KG1 (cell line): ENCODE measurements at places on chromosomes 7 and 10.

DNA sequence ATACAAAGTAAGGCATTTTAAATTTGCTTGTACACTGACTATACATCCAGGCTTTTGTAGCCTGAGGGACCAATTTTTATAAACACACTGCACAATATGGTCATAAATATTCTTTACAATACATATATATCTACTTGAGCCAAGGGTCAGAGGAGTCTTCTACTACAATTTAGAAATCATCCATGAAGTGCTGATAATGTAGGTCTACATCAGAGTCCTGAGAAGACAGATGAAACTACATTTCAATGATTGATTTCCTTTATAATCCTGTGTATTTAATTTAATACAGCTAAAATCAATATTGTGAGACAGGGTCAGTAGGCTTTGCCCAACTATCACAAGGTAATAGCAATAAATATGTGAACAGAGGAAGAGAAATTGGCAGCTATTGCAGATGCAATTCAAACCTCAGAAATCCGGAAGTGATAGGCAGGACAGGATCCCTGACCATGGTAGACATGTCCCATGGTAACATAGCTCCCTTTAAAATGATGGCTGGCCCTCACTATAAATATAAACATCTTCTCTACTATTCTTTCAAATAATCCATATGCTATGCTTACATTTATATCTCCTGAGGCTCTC, 318.0 kb upstream of the POT1 start:
- no peak for DNase-seq

GRCh38 chr10:117477961-117478670, 64.4 kb upstream of the EMX2 start:
- no peak for DNase-seq

- DNase-seq, result no peak
Measured at GRCh38 chr10:110643653-110644597, at the start of gene RBM20. Gene RBM20, plus strand, starts transcription at chr10:110644336. Its CDS starts 119 bp downstream, at chr10:110644455.

- no peak for DNase-seq
Measured at GRCh38 chr7:70673778-70674570, 458.0 kb upstream of the GALNT17 start.

GRCh38 chr7:94513565-94513860, 3.9 kb downstream of the CASD1 start:
- DNase-seq, result no peak
